ENCODE measurements at places on chromosomes 1 and 21.

- no peak for DNase-seq
These were observed 56.9 kb downstream of the STUM start for GRCh38 chr1:226605318-226605950.

- no peak for DNase-seq
These were observed 94.4 kb downstream of the COLGALT2 start for GRCh38 chr1:183942933-183943693.

- DNase-seq: no peak
These were observed 56.3 kb upstream of the ANGPTL3 start for GRCh38 chr1:62541048-62541447.

DNA sequence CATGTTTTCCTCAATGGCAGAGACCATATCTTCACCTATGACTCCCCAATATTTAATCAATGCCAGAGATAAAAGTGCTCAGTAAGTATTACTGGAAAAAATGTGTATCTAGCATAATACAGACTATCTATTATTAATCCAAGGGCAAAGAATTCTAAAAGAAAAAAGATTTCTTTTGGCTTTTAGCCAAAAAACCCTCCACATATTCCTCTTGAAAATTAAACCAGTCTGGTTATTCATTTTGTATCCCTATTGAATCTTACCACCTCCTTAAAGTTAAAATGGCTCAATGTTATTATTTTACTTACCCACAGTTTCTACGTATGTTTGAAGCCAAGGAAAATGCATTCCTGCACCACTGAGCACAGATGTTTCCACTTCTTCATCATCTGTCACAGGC lies 1.6 kb downstream of the TAF1A start:
- DNase-seq: no peak

DNA sequence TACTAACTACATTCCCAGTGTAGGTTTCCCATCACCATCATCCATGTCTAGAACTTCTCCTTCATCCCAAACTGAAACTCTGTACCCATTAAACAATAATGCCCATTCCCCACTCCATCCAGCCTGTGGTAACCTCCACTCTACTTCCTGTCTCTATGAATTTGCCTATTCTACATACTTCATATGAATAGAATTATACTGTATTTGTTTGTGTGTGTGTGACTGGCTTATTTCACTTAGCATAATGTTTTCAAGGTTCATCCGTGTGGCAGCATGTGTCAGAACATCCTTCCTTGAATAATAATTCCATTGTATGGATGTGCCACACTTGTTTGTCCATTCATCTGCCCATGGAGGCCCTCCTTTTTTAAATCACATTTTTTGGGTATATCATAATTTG lies 35.7 kb downstream of the ATP2B4 start:
- no peak for DNase-seq

GRCh38 chr1:228830954-228831481 lies 95.7 kb downstream of the RHOU start:
- no peak for DNase-seq

GRCh38 chr1:70415882-70416281 lies 4.8 kb downstream of the CTH start:
- DNase-seq: no peak

- no peak for DNase-seq
These were observed 593.5 kb downstream of the KIF26B start for GRCh38 chr1:245748240-245748639.

DNA sequence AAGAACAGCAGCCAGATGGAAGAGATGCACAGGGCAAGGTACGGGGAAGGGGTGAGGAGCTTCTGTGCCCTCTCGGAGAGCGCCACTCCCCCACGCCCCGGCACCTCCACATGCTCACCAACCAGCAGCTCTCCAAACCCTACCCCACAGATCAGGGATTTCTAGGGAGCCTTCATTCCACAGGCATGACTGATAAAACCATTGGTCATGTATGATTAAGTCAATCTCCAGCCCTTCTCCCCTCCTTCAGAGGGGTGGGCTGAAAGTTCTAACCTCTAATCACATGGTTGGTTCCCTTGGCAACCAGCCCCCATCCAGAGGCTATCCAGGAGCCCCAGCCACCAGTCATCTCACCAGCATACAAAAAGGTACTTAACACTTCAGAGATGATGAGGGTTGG lies 144.7 kb downstream of the TGFBR3 start:
- no peak for DNase-seq

DNA sequence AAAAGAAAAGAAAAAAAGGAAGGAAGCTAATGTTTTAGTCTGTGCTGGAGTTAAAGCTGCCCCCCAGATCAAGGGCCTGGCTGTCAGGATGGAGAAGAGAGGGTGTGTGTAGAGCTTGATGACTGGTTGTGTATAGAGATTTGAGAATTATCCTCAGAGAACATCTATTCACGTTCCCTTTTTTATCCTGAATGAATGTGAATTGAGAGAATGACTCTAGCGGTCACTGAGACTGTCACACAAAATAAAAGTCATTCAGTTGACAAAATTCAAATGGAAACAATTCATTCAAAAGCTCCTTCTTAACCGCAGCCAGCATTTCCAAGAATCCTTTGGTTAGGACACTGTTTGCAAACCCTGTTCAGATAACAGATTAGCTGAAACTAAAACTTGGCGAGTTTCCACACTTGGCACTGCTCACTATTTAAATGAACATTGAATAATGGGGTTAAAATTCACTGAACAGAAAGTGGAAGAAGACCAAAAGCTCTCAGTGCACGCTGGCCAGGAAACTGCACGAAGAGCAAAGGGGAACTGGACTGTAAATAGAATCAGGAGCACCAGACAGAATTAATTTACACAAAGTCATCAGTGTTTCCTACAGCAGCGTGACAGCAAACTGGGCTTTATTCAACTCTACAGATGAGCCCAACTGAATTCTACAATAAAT lies 13.6 kb upstream of the FAM89A start:
- peak; percentile 33 for DNase-seq

DNA sequence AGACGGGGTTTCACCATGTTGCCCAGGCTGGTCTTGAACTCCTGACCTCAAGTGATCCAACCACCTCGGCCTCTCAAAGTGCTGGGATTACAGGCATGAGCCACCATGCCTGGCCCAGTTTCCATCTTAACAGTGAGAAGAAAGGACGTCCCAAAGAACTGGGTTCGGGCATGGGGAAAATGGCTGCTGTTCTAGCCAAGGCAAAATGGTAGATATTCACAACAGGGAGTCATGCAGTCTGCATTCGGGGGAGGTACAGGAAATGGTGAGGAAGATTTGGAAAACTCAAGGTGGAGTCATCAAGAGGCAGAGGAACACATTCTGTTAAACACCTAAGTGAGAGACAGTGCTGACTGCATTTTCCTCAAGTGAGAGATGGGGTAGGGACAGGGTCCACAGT lies 4.1 kb upstream of the ATP2B4 start:
- DNase-seq: no peak

DNA sequence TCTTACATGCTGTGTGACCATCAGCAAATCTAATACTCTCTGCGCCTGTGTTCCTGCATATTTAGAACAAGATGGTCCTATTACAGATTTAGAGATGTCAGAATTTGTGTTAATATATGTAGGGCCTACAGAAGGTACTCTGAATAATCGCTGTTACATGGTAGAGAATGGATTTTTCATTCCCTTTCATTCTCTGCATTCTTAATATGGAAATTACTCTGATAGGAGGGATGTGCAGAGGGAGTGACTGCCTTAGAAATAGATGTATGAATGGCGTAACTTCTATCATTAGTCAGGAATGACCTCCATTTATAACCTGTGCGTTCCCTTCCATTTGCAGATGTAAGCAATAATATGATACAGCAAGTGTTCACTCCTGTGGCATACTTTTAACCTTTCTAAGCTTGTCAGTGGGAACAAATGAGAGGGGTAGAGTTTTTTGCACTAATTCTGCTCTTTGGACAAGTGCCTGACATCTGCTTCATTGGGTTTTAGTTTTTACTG lies 45.6 kb downstream of the MIA3 start:
- DNase-seq: no peak

DNA sequence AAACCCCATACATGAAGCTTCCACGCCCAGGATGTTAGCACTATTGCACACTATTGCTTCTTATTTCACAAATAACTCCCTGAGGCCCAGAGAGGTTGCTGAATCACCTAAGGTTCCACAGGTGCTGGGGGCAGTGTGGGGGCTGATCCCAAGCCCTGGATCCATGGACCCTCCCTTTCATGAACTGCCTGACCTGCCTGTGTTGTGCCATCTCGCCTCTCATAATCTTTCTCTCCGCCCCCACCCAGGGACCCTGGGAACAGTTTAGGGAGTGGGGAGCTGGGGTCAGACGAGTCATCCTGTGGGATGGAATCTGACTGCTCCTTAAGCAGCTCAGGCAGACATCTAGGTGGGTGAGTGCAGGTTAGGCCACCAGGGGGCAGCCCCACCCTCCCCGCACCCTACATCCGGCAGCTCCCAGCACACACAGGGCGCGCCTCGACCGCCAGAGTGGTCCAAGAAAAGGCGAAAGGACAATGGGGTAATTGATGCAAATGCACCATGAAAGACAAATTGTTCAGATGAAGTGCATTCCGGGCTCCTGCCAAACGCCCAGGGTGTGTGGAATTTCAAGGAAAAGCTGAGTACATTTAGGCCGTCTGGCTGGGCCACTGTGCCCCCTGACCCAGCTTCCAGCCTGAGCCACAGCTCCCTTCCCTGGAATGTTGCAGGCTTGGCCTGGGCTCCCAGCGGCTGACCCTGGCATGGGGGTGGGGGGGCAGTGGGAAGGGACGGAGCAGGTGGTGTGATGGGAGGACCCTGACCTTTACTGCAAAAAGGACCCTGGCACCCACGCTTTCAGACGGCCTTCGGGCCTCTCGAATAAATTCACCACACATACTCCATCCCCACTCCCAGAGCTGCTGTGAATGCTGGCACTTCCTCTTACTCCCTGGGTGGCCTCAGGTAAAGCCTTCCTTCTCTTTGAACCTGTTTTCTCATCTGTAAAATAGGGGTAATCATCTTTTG lies 20.8 kb downstream of the PHLDA3 start:
- DNase-seq: peak; percentile 77

- DNase-seq: no peak
These were observed 30.0 kb downstream of the TENT5C start for GRCh38 chr1:117635805-117636204.

GRCh38 chr1:22551591-22551990 lies 11.7 kb upstream of the EPHA8 start:
- no peak for DNase-seq

- no peak for DNase-seq
These were observed 20.2 kb downstream of the NFYC start for GRCh38 chr1:40711465-40712404.

GRCh38 chr21:27776925-27777553 lies 810.2 kb upstream of the ADAMTS5 start:
- no peak for DNase-seq

DNA sequence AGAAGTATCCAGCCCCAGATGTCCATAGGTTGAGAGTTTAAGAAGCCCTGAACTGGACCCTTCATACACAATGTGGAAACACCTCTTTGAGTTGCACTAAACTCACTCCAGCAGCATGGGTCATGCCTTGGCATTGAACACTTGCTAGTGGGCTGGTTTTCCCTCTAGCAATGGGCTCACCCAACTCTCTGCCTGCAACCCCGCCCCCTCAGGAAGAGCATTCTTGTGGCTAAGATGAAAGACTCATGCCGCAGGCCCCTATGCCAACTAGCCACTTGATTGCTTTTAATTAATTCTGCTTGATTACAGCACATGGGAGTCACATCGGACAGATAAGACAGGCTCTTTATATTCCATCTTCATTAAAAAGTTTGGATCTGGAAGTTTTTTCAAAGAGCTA lies 136.5 kb upstream of the GJB5 start:
- no peak for DNase-seq

DNA sequence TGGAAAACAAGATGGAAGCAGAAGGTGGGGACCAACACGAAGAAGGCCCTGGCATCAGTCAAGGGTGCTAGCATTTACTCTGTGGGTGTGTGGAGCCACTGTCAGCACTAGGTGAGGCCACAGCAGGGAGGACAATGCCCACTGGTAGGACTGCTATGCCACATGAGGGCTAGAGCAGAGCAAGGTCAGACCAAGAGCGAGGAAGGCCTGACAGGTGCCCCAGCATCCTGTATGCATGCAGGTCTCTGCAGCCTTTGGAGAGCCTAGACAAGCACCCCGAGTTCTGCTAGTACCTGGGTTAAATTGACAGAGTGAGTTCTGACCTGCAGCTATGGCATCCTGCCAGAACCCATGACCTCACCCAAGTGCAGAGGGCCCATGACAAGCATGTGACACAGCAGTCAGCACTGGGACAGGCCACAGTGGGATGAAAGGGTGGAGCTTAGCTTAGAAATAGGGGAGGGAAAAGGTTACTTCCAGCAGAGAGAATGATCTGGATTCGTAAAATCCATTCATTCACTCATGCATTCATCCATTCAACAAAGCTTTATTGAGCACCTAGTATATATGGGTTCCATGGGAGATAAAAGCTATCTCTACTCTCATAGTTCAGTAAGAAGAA lies 9.0 kb upstream of the CSF1 start:
- DNase-seq: no peak

GRCh38 chr1:156083800-156084790 lies 1.8 kb upstream of the MEX3A start:
- no peak for DNase-seq

GRCh38 chr1:93001893-93002292 lies 40.6 kb upstream of the DIPK1A start:
- DNase-seq: no peak

DNA sequence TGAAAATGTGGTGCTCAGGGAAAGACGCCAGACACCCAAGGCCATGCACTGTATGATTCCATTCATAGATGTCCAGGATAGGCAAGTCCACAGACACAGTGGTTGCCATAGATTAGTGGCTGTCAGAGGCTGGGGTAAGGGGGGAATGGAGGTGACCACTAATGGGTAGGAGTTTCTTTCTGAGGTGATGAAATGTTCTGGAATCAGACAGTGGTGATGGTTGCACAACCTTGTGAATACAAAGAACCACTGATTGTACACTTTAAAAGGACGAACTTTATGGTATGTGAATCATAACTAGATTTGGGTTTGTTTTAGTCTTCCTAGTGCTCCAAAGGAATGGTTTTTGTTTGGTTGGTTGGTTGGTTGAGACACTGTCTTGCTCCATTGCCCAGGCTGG lies 51.7 kb downstream of the PRAMEF20 start:
- no peak for DNase-seq

GRCh38 chr1:167465743-167466142 lies 52.6 kb downstream of the CD247 start:
- DNase-seq: no peak

GRCh38 chr1:9418851-9419250 lies 120.4 kb upstream of the SLC25A33 start:
- DNase-seq: no peak

DNA sequence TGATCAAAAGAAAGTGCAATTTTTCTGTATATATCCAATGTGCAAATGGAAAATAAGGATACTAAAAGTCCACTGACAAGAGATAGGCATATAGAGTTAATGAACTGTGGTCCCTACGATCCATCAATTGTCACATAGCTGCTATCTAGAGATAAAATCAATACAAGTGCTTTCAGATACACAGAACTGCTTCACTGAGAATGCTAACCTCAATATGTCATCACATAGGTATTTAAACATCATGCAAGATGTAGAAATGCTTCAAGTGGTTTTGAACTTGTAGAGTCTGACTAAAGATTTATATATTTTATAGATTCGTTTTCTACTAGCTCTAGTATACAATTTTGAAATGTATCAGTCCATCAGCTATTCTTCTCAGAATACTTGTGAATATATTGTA lies 1604.7 kb downstream of the PLA2G4A start:
- DNase-seq: no peak

GRCh38 chr1:238177960-238178645 lies 287.4 kb upstream of the ZP4 start:
- DNase-seq: no peak

Data from testis (tissue), 5 donors.